Posterior vena cava (tissue), 2 donors: ENCODE measurements at places on chromosomes 2 and 18. TPM values are rescaled to one million over a fixed set of nuclear protein-coding genes. Genes with fewer than 3 reads are reported as not detected.

GRCh38 chr2:217048730-217049129 lies 188.9 kb upstream of the TNP1 start:
- no peak for DNase-seq

DNA sequence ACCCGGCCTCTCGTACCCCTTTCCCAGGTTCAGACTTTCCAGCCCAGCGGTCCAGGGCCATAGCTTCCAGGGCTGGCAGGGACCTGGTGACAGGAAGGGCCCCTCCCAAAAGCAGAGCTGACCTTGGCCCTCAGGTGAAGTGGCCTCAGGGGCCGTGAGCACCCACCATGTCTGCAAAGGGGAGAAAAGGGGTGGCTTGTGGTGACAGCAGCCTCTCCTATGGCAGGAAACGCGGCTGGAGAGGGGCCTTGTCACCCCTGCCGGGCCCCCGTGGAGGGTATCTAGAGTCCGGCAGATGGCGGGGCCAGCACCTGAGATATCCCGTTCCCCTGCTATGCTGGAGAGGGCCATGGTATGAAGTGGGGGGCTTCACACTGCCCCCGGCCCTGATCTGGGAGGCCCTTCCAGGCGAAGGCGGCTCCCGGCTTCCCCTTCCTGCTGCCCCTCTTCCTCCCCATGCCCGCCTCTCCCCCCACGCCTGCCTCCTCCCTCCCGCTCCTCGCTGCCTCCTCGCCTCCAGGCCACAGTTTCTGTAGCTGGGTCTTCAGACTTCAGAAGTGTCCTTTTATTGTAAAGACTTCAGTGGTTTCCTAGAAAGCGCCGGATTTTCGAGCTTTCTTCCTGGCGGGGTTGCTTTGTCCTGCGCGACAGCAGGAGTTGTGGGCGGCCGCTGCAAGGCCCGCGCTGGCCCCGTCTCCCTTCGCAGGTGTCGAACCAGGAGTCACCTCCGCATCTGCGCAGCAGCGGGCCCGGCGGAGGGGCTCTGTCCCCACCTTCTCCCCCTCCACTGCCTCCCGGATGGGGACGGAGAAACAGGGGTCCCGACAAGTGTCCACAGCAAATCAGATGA lies 240.5 kb upstream of the MYT1L start:
- no peak for DNase-seq

The GTF2A1L gene
- 7.4 TPM for total RNA-seq

DNA sequence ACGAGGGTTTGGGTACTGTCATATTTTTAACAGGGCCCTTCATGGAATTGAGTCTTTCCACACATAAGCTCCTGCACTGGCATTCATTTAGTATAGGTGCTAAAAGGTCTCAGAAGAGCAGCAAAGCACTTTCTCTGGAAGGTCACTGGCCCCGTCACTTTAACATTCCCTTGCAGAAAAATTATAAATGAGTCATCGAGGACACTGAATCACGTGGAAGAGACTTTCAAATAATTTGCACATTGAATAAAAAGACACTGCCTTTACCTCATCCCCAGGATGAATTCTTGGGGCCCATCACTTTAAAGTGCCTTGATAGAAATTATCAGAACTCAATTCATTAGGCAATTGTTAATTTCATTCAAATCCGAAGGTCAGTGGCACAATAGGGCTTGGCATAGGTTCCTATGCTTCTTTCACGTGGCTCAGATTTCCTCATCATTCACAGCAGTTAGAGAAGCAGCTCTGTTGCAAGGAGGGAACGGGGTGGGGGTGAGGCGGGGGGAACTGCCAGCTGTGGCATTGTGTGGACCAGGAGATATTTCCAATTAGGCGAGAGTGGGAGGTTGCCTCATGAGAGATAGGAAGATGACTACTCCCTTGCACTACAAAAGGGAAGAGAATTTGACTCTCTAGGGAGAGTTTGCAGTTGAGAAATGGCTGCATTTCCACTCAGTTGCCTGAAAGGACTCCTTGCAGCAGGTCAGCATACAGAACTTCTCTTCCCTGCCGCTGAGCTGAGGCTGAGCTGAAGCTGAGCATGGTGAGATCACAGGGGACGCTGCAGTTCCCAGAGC lies 86.3 kb upstream of the NPAS2 start:
- no peak for DNase-seq

DNA sequence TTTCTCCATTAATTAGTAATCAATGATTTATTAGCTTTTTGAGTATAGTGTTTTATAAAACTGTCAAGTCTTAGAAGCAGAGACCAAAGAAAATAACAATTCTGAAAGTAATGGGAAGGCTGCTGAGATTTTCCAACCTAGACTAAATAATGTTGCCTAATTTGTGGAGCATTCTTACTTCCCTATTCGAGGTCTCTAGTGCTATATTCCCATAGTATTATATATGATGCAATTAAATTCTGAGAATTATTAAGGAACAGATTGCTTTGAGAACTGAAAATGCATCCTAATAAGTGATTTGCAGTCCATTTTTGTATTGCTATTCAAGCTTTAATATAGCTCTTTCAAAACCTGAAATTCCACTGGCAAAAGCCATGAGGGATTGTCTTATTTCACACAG lies 27.7 kb upstream of the DOCK10 start:
- no peak for DNase-seq

The XRCC5 gene
- 213 TPM for total RNA-seq

DNA sequence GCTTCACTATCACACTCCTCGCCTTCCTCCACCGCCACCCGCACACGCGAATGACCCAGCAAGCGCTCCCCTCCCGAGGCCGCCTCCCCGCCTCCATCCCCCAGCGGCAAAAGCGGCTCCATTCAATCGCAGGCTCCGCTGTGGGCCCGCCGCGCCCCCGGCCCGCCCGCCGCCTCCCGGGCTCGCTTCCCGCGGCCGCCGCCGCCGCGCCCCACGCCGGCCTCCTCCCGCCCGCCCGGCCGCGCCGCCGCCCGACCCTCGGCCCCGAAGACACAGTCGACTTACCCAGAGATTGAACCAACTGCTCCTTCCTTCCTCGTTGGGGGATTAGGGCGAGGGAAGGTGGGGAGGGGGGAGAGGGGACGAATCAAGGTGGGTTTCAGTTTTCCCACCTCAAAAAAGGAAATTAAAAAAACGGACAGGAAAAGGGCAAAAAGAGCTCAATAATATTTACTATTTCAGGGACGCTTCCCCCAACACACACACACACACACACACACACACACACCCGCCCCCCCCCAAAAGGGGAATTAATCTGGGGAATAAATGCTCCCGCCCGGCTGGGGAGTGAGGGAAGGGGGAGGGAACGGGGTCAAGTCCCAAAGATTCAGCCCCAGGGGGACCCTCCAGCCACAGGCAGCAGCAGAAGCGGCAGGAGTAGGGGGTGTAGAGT lies 743 bp downstream of the XPO1 start:
- peak; percentile 84 for DNase-seq

The ALPG gene
- not detected for total RNA-seq

The TEKT4 gene
- total RNA-seq: not detected

- DNase-seq: no peak
Observed at GRCh38 chr18:50306944-50307343, 19.5 kb upstream of the CXXC1 start.

The C2orf81 gene
- 2.3 TPM for total RNA-seq

GRCh38 chr2:62136956-62137830 lies 58.7 kb upstream of the B3GNT2 start:
- DNase-seq: no peak

DNA sequence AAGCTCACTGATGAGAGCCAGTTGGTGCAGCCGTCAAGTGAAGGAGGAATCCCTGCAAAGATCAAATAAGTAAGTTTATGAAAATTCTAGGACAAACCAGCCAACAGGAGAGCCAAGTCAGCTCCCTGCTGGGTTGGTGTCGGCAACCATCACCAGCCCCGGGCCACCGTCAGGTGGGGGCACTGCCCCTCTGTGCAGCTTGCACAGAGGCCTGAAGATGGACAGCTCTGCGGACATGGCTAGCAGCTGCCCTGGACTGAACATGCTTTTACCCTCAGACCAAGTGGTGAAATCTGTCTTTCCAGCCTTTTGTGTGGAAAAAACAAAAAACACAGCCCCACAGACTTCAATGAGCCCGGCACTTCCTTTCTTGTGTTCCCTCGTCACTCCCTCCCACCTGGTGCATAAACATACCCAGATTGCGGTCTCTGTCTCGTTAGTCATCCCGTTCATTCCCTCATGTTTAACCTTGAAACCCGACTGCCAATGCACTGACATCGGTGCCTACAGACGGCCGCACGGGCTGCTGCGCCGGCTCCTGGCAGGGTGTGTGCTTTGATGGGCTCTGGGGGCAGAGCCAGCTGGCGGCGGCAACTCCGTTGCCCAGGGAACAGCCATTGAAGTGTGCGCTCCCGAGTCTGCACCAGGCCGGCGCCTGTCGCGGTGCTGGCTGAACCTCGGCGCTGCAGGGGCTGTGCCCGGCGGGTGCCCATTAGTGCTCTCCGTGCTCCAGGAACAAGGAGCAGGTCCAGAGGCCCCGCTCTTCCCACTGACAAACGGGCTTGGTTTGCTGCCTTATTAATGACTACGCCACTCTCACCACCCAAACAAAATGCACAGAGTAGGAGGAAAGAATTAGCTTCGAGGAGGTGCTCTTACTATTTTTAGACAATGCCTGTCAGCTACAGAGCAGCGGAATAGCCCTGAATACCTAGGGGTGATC lies 95.3 kb downstream of the EIPR1 start:
- peak; percentile 63 for DNase-seq

DNA sequence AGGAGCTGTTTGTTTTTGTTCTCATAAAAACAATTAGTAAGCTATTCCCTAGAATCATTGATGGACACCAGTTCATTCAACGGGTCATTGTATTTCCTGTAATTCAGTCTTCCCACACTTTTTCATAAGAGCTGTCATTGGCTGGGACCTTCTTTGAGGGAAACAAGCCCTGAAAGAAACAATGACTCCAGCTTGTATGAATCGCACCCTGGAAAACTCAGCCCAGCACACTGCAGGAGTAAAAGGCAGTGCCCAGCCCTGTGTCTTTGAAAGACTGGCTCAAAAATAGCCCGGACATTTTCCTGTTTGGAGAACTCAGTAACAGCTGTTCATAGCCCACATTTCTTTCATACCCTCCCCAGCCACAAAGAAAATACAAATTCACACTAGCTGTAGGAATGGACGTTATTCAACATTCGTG lies 81.5 kb downstream of the NCKAP5 start:
- no peak for DNase-seq

The LYPD6 gene
- total RNA-seq: 0.38 TPM

DNA sequence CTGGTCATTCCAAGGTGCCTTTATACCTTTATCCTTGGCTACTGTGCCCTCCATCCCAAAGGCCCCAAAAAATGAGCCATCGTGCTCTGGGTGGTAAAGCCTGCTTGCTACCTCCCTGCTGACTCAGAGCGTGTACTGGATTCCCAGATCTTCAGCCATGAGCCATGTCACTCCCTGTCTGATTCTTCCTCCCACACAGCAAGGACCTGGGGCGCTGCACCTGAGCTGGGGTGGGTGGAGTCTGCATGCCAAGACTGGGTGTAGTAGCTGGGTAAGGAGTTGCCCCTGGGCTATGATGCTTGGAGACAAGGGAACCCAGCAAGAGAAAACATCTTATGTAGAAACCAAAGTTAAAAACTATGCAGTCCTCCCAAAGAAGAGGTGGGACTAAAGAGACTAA lies 37.2 kb upstream of the APCDD1 start:
- DNase-seq: no peak

DNA sequence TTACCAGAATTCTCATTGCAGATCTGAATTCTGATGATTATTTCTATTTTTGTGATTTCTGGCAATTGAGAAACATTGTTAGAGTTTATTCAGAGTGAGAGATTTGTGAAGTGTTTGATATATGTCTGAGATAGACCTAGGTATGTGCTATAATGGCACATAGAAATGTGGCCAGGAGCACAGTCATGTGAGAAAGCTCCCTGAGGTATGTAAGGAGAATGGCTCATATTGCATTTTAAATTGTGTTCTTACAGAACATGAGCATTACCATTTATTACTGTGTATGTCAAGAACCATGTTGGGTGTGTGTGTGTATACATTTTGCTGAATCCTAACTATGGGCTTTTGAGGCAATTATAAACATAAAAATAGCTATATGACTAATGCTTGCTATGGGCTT lies 101.2 kb downstream of the RAPGEF4 start:
- DNase-seq: no peak
